GM04504 (cell line): ENCODE measurements at places on chromosomes 5 and 9.
A peak's percentile ranks its signal among the peaks of the same experiment; 100 is the strongest.

- DNase-seq = no peak
These were observed 18.5 kb downstream of the ZNF366 start for GRCh38 chr5:72488756-72489155.

DNA sequence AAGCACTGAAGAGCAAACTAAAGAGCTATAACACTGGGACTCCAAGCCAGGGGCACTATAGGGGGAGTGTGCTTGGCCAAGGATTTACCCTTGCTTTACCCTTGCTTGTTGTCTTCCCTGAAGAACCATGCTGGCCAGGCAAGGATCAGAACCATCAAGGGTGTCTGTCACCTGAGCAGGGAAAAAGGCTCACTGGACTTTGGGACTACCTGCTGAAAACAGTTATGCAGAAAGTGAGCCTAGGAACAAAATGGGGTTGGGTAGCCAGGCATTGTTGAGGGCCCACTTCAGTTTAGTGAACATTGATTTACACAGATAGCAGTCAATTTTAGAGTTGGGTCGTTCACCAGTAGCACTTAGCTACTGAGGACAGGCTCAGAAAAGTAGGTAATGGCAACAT lies 8.0 kb upstream of the TMEM171 start:
- DNase-seq = no peak

GRCh38 chr5:14201325-14202045 lies 58.3 kb downstream of the TRIO start:
- no peak for DNase-seq

GRCh38 chr9:124784509-124784908 lies 7.6 kb downstream of the OLFML2A start:
- peak; percentile 38 for DNase-seq

- no peak for DNase-seq
These were observed 437.0 kb upstream of the TRPC7 start for GRCh38 chr5:136802383-136802782.

GRCh38 chr9:117672369-117672768 lies 31.8 kb upstream of the TLR4 start:
- DNase-seq = peak; percentile 28

DNA sequence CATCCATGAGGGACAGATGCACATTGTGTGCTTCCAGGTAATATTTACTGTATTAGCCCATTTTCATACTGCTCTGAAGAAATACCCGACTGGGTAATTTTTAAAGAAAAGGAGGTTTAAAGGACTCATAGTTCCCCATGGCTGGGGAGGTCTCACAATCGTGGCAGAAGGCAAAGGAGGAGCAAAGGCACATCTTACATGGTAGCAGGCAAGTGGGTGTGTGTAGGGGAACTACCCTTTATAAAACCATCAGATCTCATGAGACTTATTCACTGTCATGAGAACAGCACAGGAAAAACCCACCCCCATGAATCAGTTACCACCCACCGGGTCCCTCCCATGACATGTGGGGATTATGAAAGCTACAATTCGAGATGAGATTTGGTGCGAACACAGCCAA lies 148.8 kb upstream of the FBXL17 start:
- DNase-seq = no peak

DNA sequence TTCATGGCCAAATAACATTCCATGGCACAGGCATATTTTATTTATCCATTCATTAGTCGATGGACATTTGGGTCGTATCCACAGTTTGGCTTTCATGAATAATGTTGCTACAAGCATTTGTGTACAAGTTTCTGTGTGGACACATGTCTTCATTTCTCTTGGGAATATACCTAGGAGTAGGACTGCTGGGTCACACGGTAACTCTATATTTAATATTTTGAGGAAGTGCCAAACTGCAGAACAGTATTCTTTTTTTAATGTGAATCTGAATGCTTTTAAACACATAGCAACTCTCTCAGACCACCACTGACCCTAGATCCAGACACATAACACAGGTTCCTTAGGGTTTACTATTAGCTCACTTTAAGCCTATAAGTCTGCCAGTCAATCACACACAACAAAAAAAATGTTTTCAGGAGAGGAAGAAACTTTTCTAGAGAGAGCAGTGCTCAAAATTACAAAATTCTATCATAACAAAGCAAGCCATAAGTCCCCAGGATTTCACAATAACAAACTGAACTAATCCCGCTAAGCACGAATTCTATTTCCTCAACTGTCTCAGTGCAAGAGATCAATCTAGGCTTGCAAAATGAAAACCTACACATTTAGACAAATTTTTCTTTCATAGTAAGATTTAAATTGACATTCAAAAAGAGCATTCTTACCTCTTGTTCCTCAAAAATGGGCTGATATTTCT lies 41.8 kb upstream of the GABBR2 start:
- DNase-seq = no peak

- no peak for DNase-seq
These were observed 6.9 kb downstream of the FAM163B start for GRCh38 chr9:133602277-133602676.

DNA sequence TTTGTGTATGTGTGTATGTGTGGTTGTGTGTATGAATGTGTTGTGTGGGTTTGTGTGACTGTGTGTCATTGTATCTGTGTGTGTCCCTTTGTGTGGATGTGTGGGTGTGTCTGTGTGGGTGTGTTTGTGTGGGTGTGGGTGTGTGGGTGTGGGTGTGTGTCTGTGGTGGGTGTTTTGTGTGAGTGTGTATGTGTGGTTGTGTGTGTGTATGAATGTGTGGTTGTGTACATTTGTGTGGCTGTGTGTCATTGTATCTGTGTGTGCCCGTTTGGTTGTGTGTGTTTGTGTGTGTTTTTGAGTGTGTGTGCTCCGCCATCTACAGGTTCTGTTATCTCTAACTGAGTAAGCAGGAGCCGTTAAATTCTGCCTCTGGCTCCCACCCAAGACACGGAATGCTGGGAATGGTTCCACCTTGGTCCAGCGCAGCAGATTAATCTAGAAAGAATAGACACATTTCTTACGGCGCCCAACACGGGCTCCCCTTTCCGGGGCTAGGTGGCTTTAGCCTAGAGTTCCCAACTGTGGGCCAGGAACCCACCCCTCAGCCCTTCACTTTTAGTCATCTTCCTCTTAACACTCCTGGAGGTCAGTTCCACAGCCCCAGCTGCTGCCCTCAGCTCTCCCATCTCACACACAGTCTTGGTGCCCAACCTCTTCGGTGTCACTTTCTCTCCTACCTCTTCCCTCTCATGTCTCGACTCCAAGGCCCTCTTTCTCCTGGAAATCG lies 197.1 kb downstream of the TTLL11 start:
- DNase-seq = no peak

- no peak for DNase-seq
These were observed 196.1 kb downstream of the GAS1 start for GRCh38 chr9:86751207-86751606.

GRCh38 chr9:1794547-1795270 lies 220.4 kb upstream of the SMARCA2 start:
- DNase-seq = no peak

GRCh38 chr9:132135456-132135855 lies 26.4 kb upstream of the NTNG2 start:
- no peak for DNase-seq

DNA sequence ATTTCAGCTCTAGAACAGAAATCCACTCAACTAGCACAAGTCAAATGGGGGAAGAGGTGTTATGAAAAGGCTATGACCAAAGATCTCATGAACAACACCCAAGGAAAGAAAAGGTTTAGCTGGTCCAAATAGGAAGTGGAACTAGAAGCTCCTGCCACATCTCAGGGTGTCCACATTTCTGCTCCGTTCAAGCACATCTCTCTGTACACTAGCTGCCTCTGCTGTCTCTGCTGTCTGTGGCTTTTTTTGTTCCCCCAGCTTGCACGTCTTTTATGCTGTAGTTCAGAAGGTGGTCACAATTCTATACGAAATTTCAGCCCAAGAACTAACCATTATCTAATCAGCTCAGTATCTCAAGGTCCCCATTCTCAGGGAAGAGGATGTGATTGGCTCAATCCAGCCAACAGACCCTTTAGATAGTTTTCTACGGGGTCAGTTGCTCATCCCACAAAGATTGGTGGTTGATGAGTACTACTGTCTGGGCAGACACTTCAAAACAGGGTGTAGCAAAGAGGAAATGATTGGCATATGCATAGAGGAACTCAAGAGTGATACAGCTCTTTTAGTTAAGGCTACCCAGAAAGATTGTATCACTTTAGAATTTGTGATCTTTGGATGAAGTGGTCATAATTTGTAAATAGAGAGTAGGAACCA lies 44.0 kb downstream of the FANCC start:
- DNase-seq = no peak

DNA sequence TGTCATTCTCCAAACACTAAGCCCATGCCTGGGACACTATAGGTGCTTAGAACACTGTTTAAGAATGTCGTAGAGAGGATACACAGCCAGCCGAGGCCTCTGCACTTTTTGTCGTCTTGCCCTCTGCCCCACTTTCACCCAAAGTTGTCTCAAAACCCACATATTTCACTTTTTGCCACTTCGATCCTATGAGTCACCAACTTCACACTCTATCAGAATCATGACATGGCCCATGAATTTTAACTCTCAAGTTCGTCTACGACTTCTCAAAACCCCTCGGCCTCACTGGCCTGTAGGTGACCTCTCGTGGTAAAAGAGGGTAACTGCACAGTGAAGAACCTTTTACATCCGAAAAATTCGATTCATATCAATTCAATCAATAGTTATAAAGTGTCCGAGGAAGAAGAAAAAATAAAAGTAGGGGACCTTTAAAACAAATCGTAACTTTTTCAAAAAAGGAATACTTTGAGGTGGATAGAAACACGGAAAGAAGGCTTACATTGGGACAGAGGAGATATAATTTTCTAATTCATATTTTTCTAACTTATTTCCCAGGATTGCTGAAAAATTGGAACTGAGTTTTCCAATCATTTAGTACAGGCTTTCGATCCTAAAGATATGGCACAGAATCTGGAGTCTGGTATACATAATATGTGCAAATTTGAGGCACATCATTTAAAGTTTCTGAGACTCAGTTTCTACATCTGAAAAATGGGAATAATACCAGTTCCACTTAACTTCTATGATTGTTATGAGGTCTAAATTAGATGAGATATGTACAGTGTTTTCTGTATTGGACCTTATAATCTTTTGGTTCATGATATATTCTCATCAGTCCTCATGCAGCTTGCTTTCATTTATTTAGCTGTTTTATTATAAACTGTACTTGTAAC lies 122.6 kb downstream of the APBA1 start:
- no peak for DNase-seq

GRCh38 chr5:1325870-1326531 lies 18.9 kb downstream of the CLPTM1L start:
- peak; percentile 59 for DNase-seq

- no peak for DNase-seq
These were observed 249.3 kb downstream of the CRB2 start for GRCh38 chr9:123605286-123605685.

DNA sequence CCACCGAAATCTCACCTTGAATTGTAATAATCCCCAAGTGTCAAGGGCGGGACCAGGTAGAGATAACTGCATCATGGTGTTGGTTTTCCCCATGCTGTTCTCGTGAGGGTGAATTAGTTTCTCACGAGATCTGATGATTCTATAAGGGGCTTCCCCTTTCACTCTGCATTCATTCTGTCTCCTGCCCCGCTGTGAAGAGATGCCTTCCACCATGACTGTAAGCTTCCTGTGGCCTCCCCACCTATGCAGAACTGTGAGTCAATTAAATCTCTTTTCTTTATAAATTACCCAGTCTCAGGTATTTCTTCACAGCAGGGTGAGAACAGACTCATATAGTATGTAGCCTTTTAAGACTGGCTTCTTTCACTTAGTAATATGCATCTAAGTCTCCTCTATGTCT lies 128.1 kb upstream of the NR5A1 start:
- no peak for DNase-seq
